ENCODE measurements at places on chromosomes 2 and 18.
A peak's percentile ranks its signal among the peaks of the same experiment; 100 is the strongest.

DNA sequence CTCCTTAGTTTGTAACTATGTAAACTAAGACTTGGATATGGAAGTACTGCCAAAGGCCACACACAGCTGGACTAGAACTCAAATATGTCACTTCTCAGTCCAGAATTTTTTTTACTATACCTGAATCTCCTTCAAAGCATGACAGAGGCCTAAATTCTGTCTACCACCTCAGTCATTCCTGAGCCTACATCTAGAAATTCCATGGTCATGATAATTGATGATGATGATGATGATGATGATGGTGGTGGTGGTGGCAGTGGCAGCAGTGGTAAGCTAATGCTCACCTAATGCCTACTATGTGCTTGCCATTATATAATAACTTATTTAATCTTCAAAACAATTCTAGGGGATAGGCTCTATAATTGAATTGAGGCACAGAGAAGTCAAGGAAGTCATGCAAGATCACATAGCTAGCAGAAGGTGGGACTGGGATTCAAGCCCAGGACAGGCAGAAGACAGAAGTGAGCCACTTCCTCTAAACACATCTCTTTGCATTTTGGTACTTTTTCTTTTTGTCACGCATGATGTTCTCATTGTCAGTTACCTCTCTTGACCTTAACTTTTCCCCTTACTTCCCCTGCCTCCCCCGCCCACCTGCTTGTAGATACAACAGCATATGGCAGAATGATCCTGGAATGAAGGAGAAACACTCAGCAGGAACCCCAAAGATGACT, 539.3 kb downstream of the TNS1 start:
- DNase-seq: no peak

- DNase-seq: no peak
Measured at GRCh38 chr2:168594778-168595177, 138.7 kb downstream of the CERS6 start.

DNA sequence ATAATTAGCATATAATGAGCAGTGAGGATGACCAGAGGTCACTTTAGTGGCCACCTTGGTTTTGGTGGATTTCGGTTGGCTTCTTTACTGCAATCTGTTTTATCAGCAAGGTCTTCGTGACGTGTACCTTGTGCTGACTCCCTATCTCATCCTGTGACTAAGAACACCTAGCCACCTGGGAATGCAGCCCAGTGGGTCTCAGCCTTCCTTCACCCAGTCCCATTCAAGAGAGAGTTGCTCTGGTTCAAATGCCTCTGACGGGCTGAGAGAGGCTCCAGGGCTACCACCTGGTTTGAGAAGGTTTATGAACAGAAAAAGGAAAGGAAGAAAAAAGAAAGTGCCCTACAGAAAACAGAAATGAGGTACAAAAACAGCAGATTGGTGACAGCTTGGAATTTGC, 738.7 kb downstream of the SOCS6 start:
- no peak for DNase-seq

DNA sequence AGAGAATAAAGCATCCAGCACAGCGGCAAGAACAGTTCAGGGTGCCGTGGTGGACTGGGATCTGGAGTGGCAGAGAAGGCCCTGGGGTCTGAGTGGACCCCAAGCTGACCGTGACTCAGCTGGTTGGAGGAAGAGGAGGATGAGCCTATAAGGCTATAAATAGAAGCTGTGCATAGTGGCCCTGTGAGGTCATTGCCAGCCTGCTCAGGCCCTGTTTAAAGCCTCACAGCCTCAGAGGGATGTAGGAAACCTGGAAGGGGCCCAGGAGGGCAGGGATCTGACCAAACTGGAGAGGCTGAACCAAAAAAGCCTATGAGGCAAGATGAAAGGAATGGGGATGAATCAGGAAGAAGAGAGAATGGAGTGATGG, 11.3 kb upstream of the DES start:
- DNase-seq: no peak

DNA sequence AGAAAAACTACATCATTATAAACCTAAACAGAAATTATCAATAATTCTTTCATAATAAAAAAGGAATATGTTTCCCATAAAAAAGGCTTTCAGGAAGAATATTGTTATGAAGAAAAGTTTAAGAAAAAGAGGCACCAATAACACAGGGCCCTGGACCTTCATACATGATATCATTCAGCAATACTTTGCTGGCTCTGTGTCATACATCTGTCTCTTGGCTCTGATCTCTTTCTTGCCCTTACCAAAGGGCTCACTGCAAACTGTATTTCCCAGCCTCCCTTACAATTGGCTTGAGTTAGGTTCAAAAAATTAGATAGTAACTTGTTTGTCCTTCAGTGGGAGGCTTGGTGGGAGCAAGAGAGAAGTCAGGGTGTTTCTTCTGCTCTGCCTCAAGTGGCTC, 499.0 kb downstream of the TGIF1 start:
- DNase-seq: no peak

DNA sequence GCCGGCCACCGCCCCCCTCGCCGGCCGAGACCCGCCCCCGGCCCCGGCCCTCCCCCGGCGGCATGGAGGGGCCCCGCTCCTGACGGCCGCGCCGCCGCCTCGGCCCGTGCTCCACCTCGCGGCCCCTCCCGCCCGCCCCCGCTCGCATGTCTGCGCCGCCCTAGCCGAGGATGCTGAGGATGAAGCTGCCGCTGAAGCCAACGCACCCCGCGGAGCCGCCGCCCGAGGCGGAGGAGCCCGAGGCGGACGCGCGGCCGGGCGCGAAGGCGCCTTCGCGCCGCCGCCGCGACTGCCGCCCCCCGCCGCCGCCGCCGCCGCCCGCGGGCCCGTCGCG, 397 bp downstream of the ZCCHC2 start:
- peak; percentile 65 for DNase-seq

- DNase-seq: no peak
Measured at GRCh38 chr2:12036640-12036983, 290.2 kb downstream of the LPIN1 start.

DNA sequence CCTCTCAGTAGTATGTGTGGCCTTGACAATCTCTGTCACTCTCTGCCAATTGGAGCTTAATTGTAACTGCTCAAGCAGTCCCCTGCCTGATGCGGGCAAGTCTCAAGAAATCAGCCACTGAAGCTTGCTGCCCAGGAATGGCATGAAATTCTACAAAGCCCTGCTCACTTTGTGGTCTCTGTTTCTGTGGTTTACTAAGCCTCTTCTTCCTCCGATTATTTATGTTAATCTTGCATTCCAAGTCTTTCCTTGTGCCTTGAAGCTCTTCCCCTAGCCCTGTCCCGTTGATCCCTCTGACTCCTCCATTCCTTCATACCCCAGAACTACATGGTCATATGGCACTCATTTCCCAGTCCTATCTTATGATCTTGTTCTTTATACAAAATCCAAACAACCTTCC, 489.3 kb upstream of the CHST9 start:
- DNase-seq: no peak

- no peak for DNase-seq
Measured at GRCh38 chr2:144607891-144608521, 88.1 kb upstream of the ZEB2 start.

GRCh38 chr2:101500180-101500579, 25.3 kb upstream of the RFX8 start:
- no peak for DNase-seq

GRCh38 chr2:232757905-232758304, 18.5 kb downstream of the KCNJ13 start:
- no peak for DNase-seq

- DNase-seq: no peak
Measured at GRCh38 chr2:118121101-118121500, 32.8 kb downstream of the INSIG2 start.

DNA sequence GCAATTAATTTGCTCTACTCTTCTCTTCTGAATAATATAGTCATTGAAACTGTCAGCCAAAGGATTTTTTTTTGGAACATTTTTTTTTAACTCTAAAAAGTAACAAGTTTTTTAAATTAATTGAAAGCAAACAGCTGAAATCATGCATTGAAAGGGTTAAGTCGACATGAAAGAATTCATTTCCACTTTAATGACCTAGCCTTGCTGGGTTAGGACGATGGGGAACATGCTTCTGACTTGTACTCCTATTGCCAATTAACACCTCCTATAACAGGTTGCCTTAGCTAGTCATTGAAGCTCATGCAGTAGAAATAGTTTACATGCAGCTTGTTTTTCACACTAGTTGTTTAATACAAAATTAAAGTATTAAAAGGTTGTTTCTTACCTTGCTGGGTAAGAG, 47.8 kb downstream of the PSMD14 start:
- no peak for DNase-seq

DNA sequence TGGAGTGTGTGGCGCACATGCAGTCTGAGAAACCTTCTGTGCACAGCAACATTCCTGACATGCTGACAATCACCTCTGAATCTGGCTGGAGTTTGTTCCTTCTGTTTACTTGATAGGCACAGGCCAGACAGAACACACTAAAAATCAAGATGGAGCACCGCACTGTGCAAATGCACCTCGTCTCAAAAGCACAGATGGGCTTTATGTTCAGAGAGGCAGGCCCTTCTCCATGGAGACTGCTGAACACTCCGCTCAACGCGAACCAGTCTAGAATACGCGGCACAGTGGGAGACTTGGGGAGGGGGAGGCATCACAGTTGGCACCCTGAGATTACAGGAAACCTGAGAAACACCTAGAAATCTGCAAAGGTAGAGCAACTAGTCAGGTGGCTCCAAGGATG, 58.4 kb upstream of the DNMT3A start:
- no peak for DNase-seq

GRCh38 chr2:83959266-83959665, 499.8 kb downstream of the SUCLG1 start:
- no peak for DNase-seq

DNA sequence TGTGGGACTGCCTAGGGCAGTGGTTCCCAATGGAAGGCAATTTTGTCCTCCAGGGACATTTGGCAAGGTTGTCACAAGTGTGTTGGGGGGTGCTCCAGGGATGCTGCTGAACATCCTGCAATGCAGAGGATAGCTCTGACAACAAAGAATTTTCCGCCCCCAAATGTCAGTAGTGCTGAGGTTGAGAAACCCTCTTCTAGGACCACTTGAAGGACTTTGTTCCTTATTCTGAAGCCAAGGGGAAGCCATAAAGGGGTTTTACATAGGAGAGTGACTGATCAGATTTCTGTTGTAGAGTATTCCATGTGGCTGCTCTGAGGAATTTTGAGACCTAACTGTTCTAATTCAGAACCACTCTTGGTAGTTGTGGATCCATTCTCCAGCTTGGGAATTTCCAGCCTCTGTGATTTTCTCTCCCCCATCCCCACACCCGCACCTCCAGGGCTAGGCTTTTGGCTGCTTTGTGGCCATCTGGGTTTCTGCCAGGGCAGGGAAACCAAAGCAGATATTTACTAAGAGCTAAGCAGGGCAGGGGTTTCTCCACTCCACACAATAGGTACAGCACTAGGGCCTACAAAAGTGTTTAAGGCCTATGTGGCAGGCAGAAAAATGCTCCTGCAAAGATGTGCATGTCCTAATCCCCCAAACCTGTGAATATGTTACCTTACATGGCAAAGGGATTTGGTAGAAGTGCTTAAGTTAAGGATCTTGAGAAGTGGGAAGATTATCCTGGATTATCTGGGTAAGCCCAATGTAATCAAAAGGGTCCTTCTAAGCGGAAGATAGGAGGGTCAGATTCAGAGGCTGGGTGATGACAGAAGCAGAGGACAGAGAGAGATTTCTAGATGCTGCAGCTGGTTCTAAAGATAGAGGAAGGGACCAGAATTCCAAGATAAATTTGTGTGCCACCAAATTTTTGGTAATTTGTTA, 135.4 kb downstream of the TMEM17 start:
- no peak for DNase-seq

DNA sequence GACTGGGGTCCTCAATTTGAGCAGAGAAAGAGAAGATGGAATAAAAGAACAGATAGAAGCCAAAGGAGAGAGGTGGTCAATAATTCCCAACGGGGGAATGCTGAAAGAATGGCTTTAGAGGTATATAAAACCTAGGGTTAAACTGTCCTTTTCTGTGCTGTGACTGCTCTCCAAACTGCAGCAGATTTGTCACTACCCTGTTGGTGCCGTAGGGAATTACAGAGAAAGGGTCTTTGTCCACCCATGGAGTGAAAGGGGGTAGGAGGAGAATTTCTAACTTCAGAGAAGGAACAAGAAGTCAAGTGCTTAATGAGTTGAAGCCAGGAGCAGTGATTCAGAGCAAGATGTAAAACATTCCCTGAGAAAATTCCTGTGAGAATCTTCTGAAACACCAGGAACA, 486.5 kb downstream of the NUP35 start:
- DNase-seq: no peak

- DNase-seq: no peak
Measured at GRCh38 chr2:217753460-217754200, 249.2 kb downstream of the TNS1 start.

DNA sequence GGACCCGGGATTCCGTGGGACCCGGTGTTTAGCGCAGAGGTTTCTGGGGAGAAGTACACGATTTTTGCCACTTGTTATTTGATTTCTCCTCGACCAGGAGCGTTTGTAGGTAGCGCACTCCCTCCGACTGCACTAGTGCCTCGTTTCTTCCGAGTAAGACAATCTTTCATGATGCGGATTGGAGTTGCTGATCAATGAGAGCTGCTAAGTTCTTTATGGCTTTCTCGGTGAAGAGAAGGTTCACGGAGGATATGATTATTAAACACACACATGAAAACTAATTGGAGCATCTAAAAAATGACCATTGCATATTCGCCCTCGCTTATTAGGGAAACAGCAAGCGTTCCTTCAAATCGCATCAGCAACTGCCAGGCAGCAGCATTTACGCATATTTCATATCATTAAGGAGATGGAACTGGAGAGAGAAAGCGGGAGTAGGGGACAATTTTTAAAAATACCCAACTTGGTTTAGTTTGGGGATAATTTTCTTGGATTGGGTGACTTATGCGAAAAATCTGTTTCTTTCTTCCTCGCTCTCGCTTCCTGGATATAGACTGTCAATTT, 616 bp downstream of the EML6 start:
- no peak for DNase-seq

DNA sequence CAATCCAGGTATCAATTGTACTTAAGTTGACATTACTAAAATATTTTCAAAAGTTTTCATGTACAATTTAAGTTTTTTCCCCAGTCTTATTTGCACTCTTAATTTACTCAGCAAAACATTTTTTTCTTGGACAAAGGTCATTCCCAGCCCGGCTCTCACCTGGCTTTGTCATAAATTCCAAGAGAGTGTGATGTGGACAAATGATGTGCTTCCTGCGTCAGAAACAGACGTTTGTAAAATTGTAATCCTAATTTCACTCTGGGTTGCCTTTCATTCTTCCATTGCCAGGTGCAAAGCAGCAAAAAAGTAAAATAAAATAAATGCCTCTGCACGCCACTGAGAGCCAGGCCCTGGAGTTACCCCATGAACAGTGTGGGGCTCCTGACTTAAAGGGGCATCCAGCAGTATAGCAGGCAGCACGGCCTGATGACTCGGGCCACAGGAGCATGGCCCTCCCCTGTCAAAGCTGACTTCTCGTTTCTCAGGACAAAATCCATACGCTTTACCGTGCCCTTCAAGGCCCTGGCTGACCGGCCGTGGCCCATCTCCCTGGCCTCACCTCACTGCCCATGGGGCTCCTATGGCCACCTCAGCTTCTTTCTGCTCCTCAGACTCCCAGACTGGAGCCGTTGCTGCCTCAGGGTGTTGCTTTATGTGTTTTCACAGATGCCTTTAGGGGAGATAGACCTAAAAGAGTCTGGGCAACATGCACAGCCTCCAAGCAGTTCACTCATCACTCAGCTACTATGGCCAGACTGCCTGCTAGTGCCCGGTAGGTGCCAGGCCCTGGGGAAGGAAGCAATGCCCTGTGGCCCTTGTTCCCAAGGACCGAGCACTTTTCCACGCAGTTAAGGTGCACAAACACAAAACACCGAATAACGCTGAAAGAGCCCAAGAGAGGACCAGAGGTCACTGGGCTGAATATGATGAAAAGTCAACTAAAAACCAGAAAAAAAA, 7.6 kb upstream of the TMEM185B start:
- DNase-seq: no peak

Data from DMS153 (cell line).